ENCODE measurements at places on chromosomes 13 and 19.

DNA sequence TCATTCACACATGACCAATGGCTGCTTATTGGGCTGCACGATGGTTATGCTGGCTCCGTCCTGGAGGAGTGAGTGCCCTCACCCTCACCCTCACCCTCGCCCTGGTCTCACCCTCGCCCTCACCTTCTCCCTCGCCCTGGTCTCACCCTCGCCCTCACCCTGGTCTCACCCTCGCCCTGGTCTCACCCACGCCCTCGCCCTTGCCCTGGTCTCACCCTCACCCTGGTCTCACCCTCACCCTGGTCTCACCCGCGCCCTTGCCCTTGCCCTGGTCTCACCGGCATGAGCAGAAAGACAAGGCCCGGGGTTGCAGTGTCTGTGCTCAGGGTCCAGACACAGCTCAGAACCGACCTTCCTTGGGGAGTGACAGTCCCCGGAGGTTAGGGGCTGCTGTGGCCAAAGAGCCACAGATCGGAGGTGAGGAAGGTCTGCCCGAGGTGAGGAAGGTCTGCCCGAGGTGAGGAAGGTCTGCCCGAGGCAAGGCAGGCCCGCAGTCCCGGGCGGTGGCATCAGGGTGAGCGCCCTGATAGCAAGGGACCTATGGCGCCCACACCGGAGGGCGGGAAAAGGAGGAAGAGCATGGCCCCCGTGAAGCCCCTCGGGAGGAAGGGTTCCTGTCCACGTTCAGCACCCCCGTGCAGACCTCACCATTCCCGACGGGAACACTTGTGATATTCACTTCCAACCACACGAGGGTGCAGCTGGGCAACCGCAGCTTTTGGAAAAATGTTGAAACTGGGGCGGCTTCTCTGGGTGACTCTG is 65.6 kb downstream of the MCF2L start:
- DNase-seq = peak; percentile 66

- DNase-seq = no peak
Observed at GRCh38 chr19:4061178-4061682, 5.5 kb downstream of the ZBTB7A start.

DNA sequence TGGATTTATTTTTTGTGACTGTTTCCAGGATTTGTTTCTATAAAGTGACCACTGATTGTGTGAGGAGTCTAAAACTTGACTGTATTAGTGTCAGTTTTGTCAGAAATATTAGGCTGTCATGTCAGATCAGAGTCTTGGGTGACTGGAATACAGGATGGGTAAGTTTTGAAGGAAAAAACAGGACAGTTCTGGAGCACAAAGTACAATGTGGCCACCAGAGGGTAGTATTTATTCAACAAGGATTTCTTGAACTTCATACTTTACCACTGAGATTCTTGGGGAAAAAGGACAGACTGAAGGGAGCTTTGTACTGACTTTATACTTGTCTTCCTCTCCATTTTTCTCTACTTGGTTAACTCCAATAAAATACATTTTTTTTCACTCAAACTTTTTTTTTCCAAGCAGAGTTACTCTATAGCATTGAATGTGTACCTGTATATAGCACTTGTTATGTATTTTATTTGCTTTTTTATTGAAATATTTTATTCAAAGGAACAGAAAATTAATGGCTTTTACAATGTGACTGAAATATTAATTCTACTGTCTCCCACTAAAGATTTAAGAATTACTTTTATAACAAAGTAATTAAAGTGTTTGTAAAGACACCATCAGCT is 51.1 kb downstream of the LMO7 start:
- DNase-seq = no peak

DNA sequence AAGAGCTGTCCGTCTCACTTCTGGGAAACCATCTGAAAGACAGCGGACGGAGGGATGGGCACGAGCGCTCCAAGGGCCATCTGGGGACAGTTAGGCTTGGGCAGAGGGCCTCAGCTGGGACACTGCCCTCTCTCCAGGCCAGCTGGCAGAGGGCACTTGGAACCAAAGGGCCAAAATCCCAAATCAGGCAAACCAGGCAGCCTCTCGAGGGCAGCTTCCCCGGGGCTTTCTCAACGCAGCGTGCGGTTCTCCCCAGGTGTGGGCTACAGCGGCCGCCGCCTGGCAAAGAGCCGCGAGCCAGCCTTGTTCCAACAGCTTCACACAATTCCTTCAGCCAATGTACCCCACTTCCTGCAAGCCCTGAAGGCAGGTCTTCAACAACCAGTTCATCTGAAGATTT is 5.0 kb downstream of the MLLT1 start:
- DNase-seq = no peak

DNA sequence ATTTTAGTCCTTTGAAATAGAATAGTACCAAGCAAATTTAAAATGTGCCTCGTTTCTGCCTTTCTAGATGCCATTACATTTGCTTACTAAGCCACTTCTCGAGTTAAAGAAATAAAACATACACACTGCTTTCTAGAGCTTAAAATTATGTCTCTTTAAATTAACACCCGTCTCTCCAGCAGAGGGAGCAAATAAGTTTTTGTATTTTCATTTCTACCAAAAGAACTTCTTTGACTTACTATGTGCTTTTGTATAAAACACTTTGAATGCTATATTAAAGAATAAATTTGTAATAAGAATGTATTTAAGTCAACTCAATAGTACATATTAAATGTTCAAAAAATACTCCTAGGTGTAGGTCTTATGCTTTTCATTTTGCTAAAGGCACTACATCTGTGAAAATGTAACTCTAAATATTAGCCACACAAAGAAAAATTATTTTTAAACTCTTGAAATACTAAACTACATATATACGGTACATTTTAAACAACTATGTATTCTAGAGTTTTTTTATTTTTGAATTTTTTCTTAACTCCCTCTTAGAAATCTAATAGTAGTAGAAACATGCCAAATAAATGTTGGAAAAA is 269.3 kb upstream of the MIR17HG start:
- no peak for DNase-seq

DNA sequence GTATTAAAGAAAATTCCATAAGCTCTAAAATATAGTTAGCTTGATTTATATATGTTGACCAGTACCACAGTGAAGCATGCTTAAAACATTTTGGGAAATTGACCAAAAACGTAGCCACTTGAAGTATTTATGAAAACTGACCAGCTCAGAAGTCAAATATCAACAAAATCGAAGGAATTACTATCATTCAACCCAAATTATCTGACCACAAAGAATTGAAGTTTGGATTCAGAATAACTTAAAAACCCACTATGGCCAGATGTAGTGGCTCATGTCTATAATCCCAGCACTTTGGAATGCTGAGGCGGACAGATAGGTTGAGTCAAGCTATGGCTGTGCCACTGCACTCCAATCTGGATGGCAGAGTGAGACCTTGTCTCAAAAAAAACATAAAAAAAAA is 31.9 kb downstream of the GPALPP1 start:
- no peak for DNase-seq

GRCh38 chr19:57366776-57367175 is 3.4 kb downstream of the TRAPPC2B start:
- DNase-seq = no peak

GRCh38 chr19:904545-904944 is 8.5 kb downstream of the R3HDM4 start:
- no peak for DNase-seq

DNA sequence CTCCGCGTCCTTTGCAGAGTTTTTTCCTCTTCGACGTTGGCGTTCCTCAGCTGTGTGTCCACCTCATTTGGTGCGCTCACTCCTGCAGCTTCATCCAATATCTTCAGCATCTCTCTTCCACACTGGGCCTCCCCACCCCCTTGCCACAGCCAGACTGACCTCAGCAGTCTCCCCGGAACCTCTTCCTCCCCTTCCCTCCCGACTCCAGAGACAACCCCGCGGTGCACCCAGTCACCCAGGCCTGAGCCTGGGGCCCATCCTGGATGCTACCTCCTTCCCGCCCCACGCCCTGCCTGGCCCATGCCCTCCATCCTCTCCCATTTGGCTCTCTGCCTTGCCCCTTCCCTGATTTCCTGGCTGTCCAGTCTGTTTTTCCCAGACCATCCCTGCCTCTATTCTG is 8.1 kb upstream of the C5AR2 start:
- DNase-seq = no peak

GRCh38 chr13:22812793-22813192 is 368.0 kb upstream of the SGCG start:
- no peak for DNase-seq

DNA sequence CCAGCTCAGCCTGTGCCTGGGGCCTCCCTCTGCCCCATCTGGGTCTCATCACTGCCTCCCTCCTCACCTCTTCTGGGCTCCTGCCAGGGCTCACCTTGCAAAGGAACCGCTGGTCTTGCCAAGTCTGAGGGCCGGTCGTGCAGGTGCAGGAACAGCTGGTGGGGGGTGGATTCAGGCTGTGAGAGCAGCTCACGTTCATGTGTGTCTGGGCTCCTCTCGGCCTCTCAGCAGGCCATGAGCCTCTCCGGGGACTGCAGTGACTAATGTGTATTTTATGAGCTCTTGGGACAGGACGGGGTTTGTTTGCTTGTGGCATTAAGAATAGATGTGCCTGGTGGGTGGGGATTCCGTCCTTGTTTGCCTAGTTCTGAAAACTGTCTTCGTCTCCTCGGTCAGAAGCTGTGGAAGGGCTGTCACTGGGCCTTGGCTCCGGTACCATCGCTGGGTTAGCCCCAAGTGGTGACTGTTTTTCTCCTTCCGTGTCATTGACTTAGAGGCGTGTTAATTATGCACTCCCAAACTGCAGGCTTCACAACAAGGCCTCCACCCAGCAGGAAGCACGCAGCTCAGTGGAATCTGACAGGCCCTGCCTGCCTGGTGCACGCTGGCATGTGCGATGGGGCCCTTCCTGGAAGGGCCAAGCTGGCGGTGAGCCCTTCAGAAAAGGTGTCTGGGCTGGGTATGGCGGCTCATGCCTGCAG is 77.6 kb downstream of the KDM4B start:
- no peak for DNase-seq

DNA sequence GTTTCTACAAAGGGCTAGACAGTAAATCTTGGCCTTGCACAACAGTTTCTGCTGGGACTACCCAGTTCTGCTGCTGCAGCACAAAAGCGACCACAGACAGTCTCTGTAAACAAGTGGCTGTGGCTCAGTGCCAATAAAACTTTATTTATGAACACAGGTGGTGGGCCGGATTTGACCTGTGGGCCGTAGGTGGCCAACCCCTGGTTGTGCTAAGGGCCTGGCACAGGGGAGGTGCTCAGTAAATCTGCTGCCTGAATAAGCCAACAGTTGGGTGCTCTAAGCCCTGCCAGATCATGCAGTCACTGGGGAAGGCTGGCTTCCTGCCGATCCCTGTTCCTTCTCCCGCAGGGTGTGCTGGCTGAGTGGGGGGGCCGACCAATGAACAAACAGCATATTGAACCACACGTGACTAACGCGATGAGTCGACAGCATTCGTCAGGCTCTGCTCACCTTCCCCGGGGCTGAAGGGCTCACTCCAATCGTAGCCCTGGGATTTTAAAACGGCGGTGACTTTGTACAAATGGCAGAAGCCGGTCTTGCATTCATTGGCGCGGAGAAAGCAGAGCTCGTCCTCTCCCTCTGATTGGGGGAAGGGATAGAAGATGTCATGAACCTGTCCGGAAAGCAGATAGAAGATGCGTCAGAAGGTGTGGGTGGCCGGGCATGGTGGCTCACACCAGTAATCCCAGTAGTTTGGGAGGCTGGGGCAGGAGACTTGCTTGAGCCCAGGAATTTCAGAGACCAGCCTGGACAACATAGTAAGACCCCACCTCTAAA is 24.3 kb upstream of the MYDGF start:
- DNase-seq = no peak

GRCh38 chr13:19586904-19587634 is 25.7 kb upstream of the TPTE2 start:
- DNase-seq = no peak

- no peak for DNase-seq
Observed at GRCh38 chr13:67696775-67697174, 466.6 kb upstream of the PCDH9 start.

- DNase-seq = peak; percentile 79
Observed at GRCh38 chr19:10699650-10700335, 1.4 kb upstream of the QTRT1 start.

- DNase-seq = no peak
Observed at GRCh38 chr13:66468656-66469055, 761.5 kb downstream of the PCDH9 start.

DNA sequence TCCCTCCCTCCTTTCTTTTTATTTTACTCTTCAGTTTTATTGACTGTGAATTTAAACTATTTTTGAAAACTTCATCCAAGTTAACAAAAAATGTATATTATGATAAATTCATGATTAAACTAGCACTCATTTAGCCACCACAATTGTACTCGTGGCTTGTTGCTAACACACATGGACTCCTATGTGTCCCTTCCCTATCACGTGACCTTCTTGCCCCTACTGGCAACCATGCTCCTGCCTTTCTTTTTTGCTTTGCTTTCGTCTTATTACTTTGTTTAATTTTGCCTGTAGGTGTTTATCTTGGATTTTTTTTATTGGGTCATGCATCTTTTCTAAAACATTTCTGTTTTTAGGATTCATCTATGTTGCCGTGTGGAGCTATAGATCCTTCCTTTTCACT is 8.2 kb downstream of the CLC start:
- no peak for DNase-seq

- DNase-seq = peak; percentile 16
Observed at GRCh38 chr13:39350461-39350881, 252.5 kb downstream of the LHFPL6 start.

- no peak for DNase-seq
Observed at GRCh38 chr19:4816202-4816949, 15.1 kb downstream of the TICAM1 start.

DNA sequence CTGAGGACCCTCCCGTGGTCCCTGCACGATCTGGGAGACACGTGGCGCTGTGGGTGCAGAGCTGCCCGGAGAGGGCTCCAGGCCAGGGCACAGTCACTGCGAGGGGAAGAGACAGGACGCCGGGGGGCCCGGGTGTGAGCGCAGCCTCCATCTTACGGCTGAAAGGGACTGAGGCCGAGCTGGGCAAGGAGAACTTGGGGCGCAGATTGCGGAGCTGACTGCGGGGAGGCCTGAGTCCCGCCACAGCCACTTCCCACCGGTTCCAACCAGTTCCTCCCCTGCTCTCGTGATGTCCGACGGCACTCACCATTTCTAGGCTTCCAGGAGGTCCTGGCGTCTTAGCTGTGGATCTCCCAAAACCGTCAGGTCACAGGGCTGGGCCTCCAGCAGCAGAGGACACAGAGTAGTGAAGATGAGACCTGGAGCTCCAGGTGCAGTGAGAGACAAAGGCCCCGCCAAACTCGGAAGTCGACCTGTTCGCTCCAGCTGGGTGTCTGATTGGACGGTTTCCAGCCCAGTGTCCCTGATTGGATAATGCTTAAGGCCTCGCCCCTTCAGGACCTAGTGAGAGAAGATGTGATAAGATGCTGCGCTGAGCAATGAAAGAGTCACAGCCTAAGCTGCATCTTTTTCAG is 4.8 kb upstream of the ZNF253 start:
- DNase-seq = peak; percentile 88
